ENCODE measurements at places on chromosomes 7 and 10.

GRCh38 chr10:85596389-85596788, 770.2 kb downstream of the GRID1 start:
- no peak for DNase-seq

DNA sequence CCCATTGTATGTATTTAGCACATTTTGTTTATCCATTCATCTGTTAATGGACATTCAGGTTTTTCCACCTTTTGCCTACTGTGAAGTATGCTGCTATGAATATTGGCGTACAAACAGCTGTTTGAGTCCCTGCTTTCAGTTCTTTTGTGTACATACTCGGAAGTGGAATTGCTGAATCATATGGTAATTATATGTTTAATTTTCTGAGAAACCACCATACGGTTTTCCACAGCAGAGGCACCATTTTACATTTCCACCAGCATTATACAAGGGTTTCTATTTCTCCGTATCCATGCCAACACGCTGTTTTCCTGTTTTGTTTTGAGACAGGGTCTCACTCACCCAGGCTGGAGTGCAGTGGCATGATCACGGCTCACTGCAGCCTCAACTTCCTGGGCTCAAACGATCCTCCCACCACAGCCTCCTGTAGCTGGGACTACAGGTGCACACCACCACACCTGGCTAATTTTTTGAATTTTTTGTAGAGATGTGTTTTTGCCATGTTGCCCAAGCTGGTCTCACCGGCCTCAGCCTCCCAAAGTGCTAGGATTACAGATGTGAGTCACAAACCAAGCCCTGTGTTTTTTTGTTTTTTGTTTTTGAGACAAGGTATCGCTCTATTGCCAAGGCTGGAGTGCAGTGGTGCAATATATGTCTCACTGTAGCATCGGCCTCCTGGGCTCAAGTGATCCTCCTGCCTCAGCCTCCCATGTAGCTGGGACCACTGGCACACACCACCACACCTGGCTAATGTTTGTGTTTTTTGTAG, 22.1 kb upstream of the FBXW4 start:
- DNase-seq: no peak

- no peak for DNase-seq
Observed at GRCh38 chr7:134449680-134450079, 9.2 kb downstream of the AKR1B1 start.

GRCh38 chr10:92142512-92142911, 148.4 kb downstream of the CPEB3 start:
- DNase-seq: no peak

GRCh38 chr7:2497500-2498336, 21.5 kb upstream of the GRIFIN start:
- no peak for DNase-seq

DNA sequence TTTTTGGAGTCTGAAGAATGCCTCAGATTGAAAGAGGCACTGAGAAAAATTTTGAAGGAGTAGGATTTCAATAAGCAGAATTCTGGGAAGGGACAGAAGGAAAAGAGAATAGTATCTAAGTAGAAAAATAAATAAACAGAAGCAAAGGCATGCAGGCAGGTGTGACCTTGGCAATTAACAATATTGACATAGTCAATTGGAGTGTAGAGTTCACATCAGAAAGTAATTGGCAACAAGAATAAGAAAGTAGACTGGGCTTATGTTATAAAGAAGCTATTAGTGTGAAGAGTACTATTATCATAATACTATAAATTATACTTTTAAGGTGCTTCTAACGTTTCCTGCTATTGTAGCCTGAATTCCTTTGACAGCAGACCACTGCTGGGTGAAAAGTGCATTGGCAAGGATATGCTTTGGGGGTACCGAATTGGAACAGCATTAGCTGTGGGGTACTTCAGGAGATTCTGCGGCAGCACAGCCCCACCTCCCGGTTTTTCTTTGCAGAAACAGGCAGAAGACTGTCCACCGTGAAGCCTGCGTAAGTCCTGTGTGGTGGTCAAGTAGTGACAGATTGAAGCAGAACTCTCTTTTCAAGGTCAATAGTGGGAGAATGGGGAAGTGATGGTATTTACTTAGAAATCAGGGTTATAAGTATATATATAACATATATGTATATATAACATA, 357.0 kb downstream of the THSD7A start:
- no peak for DNase-seq

DNA sequence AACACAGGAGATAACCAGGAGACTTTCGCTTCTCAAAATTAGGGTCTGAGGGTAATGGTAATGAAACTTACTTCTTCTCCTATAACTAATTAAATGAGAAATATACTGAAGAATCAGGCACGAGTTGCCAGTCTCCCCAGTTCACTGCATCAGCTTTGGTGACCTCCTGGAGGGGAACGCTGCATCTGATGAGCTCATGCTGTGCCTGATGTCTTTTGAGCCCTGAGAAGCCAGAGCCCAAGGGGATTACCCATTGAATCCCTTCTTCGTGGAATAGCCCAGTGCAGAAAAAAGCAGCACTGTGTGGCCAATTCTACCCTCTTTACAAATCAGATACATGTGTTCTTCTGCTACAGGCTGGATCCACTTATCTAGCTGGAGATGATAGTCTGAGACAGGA, 45.1 kb downstream of the CYP2C9 start:
- no peak for DNase-seq

- no peak for DNase-seq
Observed at GRCh38 chr7:10429031-10429430, 544.6 kb upstream of the PHF14 start.

GRCh38 chr7:81128011-81128410, 209.2 kb upstream of the SEMA3C start:
- DNase-seq: no peak

DNA sequence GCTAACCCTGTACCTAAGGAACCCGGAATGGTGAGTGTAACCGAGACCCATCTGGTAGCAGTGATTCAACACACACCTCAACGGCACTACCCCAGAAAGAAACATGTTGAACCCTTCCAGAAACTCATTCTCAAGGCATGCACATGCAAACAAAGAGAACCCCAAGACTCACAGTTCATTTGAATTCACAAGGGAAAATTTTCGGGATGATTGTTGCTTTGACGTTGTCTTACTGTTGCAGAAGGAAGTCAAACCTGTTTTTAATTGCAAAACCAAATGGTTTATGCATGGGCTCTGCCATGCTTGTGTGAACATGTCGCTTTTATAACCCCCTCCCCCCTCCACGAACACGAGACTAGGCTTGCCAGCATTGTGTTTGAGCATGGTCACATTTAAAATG, 539.7 kb downstream of the GATA3 start:
- no peak for DNase-seq

DNA sequence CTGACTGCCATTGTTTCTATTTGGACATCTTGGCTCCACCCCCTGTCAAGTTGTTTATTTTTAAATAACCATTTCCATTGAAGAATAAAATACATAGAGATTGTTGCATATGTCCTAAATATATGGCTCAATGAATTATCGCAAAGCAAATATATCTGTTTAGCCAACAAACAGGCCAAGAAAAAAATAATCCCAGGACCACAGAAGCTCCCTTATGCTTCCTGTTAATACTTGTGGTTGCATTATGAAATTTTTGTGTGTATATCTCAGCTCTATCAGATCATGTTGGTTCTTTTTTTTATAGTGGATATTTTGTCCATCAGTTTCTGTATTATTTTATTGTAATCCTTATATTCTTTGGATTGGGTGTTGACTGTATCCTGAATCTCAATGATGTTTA, 53.4 kb upstream of the CYP2C8 start:
- no peak for DNase-seq

- DNase-seq: no peak
Observed at GRCh38 chr7:45187946-45188411, 30.4 kb downstream of the RAMP3 start.

GRCh38 chr10:78755877-78756455, 312.8 kb upstream of the ZMIZ1 start:
- no peak for DNase-seq

DNA sequence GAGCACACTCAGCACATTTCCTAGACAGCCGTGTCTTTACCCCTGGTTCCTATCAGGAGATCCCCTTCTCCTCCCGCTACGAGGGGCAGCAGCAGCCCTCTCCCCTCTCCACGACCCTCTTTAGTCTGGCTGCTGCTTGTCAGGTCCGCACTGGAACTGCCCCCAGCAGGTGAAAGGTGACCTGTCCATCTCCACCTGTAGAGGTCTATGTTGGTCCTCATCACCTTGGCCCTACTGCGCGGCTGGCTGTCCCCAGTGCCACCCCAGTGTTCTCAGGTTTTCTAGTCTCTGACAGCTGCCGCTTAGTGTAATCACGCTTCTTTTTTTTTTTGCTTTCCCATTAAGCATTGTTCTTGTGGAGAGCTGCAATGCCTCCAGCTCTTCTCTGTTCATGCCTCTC, 545.7 kb downstream of the SDK1 start:
- DNase-seq: no peak

DNA sequence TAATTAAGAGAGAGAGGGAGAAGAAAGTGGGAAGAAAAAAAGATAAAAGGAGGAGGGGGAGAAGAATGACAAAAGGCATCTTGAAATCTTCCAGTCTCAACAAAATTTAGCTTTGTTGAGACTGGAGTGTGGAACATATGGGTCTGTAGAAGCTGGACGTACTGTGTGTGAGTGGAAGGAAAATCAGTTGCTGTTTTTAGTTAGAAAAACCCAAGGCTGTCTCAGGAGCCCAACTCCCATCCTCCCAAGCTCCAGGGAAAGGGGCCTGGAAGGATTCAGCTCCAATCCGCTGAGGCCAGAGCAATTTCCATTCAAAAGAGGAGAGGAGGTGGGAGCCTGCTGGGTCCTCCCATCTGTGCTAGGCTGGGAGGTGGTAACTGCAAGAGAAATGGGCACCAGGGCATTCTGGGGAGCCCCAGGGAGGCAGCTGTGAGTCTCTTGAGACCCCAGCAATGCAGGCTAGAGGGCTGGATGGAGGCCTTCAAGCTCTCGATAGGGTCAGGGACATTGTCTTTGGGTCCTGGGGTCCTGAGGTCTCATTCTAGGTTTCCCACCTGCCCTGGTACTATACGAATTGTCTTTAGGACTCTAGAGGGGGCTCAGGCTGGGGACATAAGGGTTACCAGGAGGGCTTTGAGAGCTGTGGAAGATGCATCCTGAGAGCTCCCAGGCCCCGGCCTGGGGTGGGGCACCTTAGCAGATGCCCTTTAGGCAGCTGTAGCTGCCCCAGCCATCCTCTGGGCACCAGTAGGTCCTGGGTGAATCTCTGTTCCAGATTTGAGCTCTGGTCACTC, 21.4 kb downstream of the ADCYAP1R1 start:
- no peak for DNase-seq

GRCh38 chr10:132100556-132101349, 35.0 kb downstream of the JAKMIP3 start:
- DNase-seq: no peak
